ENCODE measurements at places on chromosomes 1 and 21.

DNA sequence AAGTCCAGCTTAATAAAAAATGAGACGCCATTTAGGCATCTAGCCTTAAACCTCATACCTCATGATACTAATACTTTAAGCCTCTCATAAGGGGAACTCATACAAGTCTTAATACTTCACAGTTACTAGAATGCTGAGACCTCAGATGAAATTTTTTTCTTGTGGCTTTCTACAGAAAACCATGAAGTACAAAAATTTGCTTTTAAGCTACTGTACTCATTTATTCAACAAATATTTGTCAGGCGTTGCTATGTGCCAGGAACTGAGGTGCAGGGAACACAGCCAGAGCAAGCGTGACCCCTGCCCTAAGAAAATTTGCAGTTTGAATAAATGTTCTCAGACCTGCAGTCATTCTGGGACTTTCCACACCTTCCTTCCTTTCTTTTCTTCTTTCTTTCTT is 150.6 kb downstream of the MRPL39 start:
- DNase-seq = no peak

- no peak for DNase-seq
Measured at GRCh38 chr1:42318601-42319000, 16.4 kb downstream of the FOXJ3 start.

DNA sequence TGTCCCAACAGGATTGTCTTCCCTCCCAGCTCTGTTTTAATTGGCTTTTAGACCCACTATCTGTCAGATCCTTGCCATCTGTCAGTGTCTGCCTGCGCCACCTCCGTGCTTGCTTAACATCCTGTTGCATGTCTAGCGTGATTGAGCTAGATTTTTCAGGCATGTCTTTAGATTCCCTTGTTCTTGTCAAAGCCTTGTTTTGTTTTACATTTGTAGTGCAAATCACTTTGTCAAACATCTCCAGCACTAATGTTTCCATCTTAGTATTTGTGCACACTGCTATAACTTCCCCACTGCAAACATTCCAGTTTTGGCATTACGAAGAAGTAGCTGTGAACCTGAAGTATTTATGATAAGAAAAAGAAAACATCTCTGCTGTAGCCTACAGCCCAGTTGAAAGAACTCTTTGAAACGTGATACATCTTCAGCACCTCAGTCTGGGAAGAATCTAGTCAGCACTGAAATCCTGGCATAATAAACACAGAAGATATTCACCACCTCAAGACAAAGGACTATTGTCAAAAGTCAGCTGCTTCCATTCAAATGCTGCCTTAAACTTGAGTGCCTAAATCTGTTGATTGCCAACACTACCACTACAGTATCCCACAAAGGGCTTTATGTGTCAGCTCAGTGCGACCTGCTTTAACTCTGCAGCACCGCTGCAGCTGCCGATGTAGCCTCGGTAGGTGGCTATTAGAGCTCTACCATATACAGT is 105.0 kb downstream of the FNBP1L start:
- DNase-seq = no peak

GRCh38 chr1:62514746-62515423 is 78.0 kb downstream of the USP1 start:
- DNase-seq = no peak

- no peak for DNase-seq
Measured at GRCh38 chr1:229253151-229253974, 17.5 kb upstream of the RAB4A start.
